ENCODE measurements at places on chromosomes 5 and 9.

- no peak for DNase-seq
Observed at GRCh38 chr9:105403552-105404248, 44.1 kb upstream of the FSD1L start.

GRCh38 chr5:98510143-98510985 is 263.1 kb upstream of the RGMB start:
- DNase-seq = peak; percentile 22

- no peak for DNase-seq
Observed at GRCh38 chr5:89289604-89290003, 406.6 kb upstream of the MEF2C start.

DNA sequence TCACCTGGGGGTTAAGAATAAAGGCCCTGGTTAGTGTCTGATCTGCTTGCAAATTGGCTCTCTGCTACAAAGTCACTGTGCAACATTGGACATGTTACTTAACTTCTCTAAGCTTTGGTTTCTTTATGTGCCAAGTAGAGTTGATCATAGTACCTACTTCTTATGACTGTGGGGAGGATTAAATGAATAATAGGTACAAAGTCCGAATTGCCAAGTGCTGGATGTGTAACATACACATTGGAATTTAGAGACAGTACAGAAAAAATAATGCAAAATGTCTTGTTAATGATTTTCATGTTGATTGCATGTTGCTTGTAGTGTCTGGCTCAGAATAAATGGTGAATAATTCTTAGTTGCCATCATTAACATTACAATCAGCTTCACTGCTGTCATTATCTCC is 2.2 kb downstream of the DOCK8 start:
- DNase-seq = no peak

GRCh38 chr5:157458835-157459234 is 1.2 kb upstream of the NIPAL4 start:
- DNase-seq = no peak

DNA sequence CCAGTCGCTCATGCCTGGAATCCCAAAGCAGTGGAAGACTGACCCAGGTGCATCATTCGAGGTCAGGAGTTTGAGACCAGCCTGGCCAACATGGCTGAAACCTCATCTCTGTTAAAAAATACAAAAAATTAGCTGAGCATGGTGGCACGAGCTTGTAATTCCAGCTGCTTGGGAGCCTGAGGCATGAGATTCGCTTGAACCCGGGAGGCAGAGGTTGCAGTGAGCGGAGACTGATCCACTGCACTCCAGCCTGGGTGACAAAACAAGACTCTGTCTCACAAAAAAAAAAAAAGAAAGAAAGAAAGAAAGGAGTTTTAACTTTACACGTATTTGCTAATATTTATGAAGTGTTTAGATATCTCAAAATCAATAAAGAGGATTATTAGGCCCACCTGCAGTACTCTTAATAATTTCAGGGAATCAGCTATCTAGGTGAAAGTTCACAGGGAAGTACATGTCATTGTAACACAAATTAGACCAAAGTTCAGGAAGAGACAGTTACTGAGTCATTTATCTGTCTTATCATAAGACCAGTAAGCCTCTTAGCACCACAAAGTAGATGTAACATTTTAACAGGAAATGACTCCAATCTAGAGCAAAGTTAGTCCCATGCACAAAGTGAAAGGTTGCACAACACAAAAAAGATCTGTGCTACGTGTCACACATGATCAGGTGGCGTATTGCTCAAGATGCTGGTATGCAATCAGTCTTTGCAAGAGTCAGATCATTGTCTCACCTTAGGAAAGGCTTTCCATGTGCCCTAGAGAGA is 34.1 kb upstream of the PLIN2 start:
- DNase-seq = no peak

DNA sequence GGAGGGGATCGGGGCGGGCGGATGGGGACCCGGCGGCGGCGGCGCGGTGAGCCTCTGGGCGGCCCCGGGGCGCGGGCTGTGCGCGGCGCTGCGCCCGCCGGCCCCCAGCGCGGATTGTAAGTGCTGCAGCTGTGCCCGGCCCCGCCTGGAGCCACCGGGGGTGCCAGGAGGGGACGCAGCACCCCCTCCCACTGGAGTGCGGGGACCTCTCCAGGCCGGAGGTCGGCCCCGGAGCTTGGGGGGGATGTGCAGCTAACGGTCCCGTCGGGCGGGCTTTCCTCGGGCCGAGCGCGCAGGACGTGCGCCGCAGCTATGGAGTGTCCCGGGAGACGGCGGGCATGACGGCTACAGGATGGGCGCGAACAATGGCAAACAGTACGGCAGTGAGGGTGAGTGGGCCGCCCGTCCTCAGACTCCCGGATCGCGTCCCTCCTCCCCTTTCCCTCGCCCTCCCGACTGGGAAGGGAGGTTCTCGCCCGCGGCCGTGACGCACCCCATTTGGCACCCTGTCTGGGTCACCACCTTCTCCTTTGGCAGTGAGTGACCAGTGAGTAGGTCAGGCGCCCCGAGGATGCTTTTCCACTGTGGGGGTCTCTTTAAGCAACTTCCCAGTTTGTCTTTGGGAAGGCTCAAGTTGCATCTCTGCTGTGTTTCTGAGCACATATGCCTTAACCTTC is 483 bp downstream of the FBXL7 start:
- DNase-seq = no peak

GRCh38 chr9:71249729-71250317 is 128.4 kb upstream of the TRPM3 start:
- DNase-seq = peak; percentile 75

DNA sequence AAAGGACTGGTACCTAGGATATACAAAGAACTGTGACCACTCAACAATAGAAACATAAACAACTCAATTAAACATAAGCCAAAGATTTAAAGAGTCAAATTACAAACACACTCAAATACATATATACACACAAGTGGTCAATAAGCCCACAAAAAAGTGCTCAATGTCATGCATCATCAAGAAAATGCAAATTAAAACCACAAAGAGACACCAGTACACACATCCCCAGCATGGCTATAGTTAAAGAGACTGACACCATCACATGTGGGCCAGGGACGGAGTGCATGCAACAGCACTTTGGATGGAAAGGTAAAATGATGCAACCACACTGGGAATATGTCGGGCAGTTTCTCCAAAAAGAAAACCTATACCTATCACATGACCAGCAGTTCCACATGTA is 89.7 kb downstream of the CAAP1 start:
- peak; percentile 10 for DNase-seq

GRCh38 chr5:3025392-3025791 is 273.9 kb upstream of the IRX2 start:
- DNase-seq = no peak

- DNase-seq = no peak
Observed at GRCh38 chr5:139772089-139772791, 23.4 kb upstream of the PSD2 start.

GRCh38 chr5:66904189-66904588 is 292.4 kb downstream of the CD180 start:
- peak; percentile 55 for DNase-seq

DNA sequence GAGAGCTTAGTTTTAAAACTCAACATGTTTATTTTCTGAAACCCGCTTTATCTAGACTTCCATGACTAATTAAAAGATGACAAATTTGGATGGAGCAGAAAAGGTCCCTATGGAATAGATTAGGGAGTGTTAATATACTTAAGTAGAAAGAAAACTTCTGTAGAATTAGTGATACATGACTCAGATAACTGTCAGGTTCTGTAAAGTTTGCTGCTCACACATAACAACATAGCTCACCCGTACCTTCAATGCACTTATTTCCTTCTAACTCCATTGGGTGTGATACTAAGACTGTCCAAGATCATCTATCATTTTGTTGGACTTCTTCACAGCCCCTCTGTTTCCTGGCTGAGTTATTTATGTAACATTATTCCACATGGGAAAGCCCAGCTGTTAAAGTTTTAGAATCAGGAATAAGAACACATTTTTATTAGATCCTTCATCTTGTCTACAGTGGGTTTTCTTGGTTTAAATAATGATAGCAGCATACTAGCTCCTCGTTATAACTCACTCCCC is 27.8 kb downstream of the TMEM167A start:
- DNase-seq = no peak

DNA sequence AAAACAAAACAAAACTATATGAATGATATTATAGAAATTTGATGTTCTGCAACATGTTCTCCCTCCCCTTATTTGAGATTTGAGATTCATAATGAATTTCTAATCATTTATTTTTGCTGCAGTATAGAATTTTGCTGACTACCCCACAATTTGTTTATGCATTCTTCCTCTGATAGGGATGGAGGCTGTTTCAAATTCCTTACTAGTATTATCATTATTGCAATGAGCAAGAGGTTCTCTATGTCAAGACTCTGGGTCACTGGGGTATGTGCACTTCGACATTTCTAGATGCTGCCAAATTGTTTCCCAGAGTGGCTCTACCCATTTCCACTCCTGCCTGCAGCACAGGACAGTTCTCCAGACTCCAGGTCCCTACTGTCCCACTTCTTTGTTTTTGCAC is 54.9 kb upstream of the DAB2IP start:
- DNase-seq = no peak

DNA sequence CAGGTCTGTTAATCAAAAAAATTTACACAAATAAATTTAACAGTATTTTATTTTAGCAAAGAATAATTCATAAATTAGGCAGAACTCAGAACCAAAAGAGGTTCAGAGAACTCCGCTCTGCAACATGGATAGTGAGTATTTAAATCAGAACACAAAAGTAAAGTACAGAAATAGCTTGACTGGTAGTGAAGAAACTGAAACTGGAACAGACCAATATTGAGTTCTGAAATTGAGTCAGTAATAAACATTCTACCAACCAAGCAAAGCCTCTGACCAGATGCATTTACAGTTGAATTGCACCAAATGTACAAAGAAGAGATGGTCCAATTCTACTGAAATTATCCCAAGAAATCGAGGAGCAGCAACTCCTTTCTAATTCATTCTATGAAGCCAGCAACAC is 1542.8 kb downstream of the EFNA5 start:
- DNase-seq = no peak

DNA sequence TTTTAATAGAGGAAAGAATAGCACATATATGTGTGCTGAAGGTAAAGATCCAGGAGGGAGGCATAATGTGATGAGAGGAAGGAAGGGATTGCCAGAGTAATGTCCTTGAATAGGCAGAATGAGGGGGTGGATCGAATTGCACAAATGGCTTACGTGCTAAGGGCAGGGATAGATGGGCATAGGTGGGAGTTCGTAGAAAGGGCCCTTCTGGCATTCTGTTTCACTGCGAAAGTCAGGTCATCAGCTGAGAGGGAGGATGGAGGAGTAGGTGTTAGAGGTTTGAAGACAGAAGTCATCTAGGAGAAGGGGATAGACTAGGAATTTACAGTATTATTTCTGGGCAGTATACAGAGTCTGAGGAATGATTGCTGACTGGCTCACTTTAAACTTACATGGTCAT is 32.1 kb downstream of the CNOT6 start:
- DNase-seq = no peak

DNA sequence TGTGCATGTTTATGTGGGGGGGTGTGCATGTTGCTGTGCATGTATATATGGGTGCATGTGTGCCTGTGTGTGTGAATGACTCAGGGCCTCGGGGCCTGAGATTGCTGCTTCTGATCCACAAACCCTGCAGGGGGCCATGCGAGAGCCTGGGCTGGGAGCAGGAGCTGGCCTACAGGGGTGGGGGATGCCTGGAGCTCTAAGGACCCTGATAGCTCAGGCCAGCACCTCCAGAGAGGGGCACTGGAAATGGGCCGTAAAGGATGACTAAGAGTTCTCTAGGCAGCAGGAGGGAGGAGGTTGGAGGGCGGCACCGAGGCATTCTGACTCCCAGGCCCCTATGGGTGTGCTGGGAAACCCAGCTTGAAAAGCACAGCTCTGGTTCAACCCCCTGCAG is 6.9 kb upstream of the UBAC1 start:
- no peak for DNase-seq

DNA sequence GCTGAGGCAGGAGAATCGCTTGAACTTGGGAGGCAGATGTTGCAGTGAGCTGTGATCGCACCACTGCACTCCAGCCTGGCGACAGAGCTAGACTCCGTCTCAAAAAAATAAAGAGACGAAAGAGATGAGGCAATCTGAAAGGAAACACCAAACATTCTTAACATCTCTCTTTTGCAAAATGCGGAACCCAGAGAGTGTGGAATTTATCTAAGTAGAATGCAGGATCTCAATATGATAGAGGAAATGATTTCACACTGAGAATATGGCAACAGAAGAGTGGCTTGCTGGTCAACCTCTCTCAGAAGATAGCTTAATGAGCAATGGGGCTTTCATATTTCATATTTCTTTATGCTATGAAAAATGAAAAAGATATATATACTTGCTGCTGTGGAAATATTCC is 33.4 kb upstream of the PCA3 start:
- DNase-seq = no peak

DNA sequence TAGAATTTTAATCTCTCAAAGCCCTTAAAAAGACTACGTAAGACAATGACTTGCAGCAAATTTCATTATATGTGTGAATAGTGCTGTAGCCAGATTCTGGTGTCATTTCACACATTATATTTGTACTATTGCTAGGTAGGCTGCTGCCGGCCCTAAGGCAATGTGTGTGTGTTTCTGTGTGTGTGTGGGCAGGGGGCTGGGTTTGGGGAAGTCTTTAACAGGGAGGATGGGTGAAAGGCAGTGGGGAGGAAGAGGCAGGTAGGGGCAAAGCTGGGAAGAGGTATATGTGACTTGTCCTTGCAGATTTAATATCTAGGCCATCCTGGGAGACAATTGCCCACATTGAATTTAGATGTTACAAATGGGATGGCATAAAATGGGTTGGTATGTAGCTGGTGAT is 130.8 kb downstream of the MACIR start:
- no peak for DNase-seq

DNA sequence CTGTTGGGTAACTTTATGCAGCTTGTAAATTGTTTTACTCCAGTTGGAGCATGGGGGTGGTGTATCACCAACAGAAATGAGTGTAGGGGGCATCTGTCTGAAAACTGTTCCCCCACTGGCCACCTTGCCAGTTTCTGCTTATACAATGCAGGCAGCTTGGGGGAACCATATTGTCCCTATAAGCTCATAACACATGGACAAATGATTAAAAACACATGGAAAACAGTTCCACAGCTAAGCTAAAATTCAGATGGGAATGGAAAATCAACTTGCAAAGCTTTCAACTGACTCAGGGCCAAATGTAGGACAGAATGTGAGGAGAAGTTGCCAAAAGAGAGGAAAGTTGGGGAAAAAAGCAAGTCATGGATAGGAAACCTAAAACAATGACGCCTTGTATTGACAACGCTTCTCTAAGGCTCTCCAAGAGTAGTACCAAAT is 7.9 kb upstream of the CER1 start:
- no peak for DNase-seq

- DNase-seq = no peak
Observed at GRCh38 chr9:113932906-113933584, 56.9 kb downstream of the ZNF618 start.

Measured in NCI-H1417 (cell line).